ENCODE measurements at places on chromosomes 4 and X.

DNA sequence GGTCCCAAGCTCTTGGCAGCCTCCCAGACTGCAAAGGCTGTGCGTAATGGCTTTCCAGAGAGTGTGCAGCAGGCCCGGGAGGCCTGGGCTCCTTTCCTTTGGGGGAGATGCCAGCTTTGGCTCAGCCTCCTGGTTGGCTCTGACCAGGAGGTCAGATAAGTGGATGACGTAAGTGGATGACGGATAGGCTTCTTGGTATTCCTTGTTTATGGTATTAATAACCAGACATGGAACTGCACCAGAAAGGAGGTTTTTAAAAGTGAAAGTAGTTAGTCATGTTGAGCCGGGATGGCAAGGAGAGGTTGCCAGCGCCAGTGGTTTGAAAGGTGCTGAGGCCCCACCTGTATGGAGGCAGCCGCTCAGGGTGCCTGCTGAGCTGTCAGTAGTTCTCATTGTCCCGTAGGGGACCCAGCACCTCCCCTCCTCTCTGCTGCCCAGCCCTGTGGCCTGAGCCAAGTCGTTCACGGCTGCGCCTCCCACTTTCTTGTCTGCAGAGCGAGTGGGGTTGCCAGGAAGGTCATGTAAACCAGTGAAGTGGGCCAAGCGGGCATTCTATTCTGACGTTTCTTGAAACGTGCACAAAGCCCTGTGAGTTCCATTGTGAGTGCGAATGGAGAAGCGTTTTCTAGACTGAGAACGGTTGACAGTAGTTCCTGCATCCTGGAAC lies 28.7 kb upstream of the STOX2 start:
- peak; percentile 26 for DNase-seq

GRCh38 chr4:70531981-70532380 lies 13.6 kb downstream of the AMTN start:
- DNase-seq, result no peak

GRCh38 chr4:139167774-139168444 lies 9.1 kb downstream of the ELF2 start:
- no peak for DNase-seq

- DNase-seq, result peak; percentile 33
Observed at GRCh38 chrX:118975831-118976598, 1.6 kb downstream of the LONRF3 start.

- DNase-seq, result no peak
Observed at GRCh38 chr4:185429660-185430059, 3.9 kb upstream of the UFSP2 start.

Data from pulmonary artery endothelial cell (primary cell).